ENCODE measurements at places on chromosomes 6 and 20.

DNA sequence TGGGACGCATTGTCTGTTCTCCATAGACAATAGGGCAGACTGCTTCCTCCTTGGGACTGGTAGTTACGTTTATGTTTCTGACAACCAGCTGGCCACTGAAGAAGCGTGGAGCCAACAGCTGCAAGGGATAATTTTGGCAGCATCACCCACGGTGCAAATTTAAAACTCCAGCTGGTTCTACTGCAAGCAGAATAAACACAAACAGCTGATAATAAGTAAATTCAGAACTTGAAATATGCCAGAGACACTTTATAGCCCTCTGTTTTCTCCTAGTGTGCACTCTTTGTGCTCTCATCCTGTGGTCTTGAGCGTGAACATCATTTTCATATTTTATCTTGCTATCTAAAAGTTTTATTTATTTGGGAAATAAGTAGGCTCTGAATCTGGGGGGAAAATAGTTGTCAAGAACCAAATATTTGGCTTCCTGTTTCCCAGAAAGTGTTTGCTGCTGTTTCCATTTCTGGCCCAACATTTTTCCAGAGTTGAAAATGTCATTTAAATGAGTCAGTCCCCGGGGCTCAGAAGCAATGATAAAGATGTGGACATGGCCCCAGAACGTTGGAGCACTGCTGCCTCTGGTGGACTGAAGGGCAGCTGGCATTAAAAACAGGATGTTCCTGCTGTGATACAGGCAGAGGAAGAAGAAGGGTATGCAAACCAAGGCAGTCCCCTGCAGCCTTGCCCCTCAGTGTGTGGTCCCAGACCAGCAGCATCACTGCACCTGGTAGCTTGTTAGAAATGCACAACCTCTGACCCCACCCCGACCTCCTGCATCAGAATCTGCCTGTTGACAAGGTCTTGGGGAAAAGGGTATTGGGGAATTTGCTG lies 12.5 kb upstream of the THBD start:
- no peak for DNase-seq

GRCh38 chr6:121274666-121275295 lies 59.5 kb downstream of the TBC1D32 start:
- DNase-seq = no peak

- DNase-seq = no peak
These were observed 10.2 kb downstream of the RNASET2 start for GRCh38 chr6:166946125-166946524.

DNA sequence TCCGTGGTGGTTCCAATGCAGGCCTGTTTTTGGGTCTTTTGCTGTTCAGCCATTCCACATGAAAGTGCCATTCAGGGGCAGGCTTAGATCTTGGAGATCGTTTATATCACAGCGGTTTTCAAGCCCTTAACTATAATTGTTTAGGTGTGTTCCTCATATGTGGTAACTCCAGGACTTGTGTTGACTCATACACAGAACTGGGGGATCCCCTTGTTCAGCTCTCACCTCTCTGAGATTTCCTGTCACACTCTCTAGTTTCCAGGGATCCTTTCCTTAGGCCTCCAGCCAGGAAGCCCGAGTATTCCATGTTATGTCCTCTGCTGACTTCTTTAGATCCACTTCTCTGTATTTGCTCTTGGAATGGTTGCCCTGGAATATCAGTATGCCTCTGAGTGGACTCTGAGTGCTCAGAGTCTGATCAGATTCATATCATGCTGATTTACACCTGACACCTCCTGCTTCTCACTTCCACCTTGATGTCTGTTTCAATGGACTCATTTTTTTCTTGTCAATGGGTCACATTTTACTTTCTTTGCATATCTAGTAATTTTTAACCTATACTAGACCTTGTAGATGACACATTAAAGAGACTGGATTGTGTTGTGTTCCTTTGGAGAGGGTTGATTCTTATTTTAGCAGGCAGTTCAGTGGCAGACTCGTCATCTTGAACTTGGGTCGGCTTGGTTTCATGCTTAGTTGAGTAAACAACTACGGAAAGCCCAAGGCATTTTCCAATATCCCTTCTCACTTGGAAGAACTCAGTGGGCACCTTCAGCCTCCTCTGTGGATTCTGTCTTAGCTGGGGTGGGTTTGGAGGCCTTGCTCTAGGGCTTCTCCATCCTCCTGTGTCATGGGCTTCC lies 13.1 kb downstream of the NTSR1 start:
- no peak for DNase-seq

DNA sequence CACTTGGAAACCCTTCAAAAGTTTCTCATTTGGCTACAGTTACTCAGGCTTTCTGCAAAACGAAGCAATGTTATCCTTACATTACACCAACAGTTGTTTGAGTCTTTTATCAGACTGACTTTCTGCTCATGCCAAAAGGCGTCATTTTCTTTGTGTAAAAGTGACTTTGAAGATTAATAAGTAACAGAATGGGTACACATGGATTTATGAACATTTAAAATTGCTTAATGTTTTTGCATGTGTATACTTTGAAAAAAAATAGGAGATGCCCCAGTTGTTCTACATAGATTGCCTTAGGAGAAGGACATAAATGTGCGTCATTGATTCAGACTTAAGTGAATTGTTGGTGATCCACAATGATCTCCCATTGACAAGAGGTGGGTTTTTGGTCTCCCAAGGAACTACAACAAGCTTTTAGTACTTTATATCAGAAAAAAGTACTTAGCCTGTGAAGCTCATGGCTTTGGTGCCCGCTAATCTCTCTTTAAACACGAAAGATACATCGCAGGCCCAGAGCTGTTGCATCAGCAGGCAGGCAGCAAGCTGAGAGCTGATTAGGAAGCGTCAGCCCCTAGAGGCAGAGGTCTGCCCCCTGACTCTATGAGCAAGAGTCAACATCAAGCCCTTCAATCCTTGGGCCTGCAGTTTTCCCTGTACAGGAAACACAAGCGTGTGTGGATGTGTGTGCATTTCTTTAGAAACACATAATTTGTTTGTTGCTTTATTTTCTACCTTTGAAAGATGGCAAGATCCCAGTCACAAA lies 45.9 kb downstream of the SLC22A3 start:
- DNase-seq = no peak

- no peak for DNase-seq
These were observed 230.1 kb downstream of the SYNDIG1 start for GRCh38 chr20:24699321-24700165.

DNA sequence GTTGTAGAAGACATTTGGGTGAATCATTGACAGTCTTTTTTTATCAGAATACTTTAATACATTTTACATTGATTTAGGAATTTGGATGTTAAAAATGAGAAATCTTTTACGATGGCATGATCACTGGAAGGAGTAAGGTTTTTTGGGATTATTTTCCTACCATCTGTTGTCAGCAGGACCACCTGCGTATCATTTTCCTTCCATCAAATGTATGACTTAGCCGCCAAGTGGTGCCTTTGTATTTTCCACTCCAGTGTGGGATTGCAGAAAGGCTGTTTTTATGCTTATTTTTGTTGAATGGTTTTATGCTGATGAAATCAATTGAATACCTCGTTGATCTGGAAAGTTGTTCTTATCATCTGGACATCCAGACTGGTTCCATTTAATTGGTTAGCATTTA lies 35.8 kb downstream of the AKAP12 start:
- no peak for DNase-seq

DNA sequence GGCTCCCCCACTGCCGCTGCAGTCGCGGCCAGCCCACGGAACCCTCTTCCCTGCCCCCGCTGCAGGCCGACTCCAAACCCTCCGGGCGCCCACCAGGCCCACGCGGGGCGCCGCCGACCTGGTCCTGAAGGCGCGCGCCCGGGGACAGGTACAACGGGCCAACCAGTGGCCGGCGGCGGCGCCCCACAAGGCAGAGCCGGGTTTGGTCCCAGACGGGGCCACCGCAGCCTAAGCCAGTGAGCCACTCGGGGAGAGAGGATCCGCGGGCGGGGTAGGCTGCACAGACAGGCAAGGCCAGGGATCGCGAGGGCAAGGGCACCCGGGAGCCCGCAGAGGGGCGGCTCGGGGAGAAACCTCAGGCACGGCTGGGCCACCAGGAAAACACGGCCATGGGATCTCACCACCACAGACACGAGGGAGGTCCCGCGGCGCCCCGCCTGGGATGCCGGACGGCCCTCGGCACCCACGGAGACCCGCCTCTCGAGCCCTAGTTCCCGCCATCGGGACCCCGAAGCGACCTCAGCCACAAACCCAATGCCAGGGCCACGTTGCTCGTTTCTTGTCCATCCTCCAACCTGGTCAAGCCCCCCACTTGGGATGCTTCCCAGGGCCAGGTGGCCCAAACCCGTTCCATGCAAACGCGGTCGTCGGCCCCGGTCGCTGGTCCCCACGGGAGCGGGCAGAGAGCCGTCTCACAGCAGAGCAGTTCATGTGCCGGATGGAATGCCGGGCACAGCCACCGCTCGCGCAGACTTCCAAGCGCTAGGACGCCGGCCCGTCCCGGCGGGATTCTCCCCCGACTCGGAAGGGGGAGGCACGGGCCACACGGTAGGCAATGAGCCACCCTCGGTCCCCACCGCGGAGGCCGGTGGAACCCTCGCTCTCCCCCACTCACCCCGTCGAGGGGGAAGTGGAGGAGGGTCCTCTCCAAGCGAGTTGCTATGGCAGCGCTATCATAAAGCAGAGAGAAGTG lies 1956.6 kb upstream of the DEFB115 start:
- no peak for DNase-seq

GRCh38 chr6:145044641-145045246 lies 690.6 kb downstream of the EPM2A start:
- no peak for DNase-seq

- no peak for DNase-seq
These were observed 152.6 kb downstream of the CDK19 start for GRCh38 chr6:110662490-110663211.

DNA sequence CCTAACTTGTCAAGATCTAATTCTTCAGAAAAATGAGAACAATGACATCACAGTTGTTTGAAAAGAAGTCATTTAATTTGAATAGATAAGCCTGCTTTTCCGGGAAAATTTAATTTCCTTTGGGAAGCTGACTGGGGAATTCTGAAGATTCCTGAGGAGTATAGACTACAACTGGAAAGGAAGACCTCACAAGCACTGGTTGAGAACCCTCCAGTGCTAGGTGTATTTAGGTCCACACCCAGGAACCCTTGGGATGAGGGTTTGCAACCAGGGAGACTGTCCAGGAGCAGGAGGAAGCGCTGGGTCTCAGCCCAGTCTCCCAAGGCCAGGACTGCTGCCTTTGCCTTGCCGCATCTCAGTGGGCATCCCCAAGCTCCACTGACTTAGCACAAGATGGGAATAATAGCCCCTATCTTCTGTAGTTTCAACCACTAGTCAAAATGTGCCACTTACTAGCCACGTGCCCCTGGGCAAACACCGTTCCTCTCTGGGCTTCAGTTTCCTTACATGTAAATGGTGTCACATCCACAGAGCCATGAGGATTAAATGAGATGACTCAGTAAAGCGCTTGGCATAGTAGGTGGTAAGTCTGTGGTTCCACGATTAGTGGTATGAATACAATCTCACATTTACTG lies 6.9 kb upstream of the CD93 start:
- no peak for DNase-seq

DNA sequence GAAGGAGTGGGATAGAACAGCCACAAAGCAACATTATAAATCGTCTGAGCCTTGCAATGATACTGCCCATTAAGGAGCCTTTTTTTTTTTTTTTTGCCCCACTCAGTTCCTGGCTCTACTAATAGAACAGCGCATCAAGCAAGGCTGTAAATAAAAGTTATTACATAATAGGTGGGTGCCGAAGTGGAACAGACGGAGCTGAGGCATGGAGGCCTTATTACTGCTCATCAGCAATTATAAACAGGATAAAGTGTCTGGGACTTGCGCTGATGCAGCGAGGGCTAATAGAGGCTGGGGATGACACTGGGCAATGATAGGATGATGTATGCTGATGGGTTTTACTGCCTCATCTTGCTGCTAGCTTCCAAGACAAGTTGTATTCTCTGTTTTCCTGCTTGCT lies 272.1 kb downstream of the ZFAND3 start:
- DNase-seq = no peak

DNA sequence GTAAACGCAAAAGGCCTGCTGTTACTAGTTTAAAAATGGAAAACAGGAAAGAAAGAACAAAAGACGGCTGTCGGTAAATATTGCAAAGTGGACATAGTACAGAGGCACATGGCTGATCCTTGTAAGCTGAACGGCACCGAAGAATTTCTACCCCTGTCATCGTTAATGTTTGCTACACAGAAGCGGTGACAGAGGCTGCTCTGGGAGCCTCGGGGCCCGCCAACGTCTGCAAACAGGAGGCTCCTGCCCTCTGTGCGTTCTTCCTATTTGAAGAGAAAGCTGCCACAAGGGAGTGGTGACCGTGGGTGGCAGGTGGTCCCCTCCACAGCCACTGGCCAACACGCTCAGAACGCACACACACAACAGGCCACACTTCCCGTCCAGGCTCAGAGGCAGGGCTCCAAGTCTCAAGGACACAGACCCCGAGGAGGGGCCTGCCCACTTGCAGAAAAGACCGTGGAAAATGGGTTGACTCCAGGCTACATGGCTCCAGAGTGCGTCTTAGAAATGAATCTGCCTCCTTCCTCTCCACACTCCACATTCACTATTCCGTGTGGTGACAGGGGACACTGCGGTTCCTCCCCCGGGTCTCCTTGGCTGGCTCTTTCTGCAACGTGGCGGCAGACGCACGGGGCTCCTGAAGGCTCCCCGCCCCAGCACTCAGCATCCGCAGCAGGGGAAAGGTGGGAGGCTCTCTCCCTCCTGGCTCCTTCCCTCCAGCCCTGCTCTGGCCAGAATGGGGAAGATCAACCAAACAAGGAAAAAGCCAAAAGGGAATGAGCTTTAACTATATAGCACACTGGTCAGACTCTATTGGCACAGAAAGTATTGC lies 64.5 kb downstream of the GMPR start:
- DNase-seq = no peak

DNA sequence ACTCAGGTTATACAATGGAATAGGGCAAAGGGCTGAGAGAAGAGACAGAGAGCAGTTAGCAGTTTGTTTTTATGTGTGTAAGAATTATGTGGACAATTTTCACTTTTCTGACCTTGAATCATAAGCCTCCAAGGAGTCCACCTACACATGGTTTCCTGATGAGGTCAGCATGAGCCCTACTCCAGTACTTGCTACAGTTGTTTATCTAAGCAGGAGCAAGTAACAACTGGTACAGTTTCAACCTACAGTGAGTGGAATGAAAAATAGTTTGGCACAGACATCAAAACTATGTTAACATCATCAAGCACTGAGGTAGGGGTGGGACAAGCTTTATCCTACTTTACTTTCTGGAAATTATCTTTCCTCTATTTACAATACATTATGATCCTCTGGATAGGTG lies 426.7 kb upstream of the ID4 start:
- DNase-seq = no peak

DNA sequence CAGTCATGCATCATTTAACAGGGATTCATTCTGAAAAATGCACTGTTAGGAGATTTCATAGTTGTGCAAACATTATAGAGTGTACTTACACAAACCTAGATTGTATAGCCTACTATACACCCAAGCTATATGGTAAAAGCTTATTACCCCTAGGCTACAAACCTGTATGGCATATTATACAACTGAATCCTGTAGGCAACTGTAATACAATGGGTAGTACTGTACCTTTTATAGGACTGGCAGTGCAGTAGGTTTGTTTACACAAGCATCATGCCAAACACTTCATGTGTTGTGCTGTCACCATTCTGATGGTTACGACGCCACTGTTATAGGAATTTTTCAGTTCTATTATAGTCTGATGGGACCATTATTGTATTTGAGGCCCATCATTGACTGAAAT lies 39.3 kb upstream of the KHDC1 start:
- DNase-seq = no peak

- DNase-seq = no peak
These were observed 73.6 kb downstream of the SCAF8 start for GRCh38 chr6:154806804-154807203.

All from NCI-H1417 treated with DMSO at 0.1 percent for 48 hours (cell line).